ENCODE measurements at places on chromosomes 1 and 21.

- no peak for DNase-seq
Measured at GRCh38 chr1:78526496-78526895, 35.7 kb downstream of the PTGFR start.

DNA sequence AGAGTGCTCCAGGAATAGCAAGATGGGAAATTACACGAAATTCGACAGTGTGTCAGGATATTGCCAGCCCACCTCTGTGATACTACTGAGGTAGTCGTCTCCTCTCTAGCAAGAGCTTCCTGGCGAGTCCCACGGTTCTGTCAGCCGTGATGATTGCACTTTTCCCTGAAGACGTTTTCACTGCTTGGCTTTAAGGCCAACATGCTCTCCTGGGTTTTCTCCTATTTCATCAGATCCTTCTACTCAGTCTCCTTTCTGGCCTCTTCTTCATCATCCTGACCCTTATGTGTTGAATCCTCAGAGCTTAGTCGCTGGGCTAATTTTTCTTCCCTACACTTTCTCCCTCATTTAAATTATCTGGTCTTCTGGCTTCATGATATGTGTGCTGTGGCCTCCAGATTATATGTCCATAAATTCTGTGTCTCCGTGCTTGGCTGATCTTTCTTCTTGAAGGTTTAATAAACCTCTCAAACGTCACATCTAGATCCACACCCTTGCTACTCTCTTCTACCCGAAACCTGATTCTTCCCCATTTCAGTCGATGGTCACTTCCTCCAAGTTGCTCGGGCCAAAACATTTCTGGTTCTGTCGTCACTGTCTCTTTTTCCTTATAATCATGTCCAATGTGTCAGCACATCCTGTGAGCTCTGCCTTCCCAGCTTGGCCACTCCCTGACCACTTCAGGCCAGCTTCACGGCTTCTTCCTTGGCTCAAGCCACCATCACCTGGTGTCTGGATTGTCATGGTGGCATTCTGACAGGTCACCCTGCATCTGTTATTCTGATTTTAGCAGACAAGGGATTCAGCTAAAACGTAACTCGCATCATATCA is 12.2 kb downstream of the OR2B11 start:
- DNase-seq = no peak

GRCh38 chr21:38531591-38531990 is 33.3 kb upstream of the ERG start:
- no peak for DNase-seq

- no peak for DNase-seq
Measured at GRCh38 chr1:66478116-66478515, 55.8 kb upstream of the SGIP1 start.

DNA sequence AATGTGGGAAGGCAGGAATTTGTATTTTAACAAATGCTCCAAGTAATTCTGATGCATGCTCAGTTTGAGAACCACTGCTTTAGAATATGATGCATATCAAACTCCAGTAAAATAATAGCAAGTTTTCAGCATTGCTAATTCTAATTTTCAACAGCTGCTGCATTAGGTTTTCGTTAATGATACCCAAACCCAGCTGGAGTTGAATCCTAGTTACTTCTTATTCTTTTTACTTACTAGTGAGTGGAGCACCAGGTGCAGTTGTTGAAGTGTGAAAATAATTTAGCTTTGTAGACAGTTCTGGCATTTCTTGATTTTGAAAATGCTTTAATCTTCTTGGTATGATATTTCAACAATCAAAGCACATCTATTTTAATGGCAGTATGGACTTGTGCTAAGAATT is 138.5 kb downstream of the HS2ST1 start:
- DNase-seq = no peak

DNA sequence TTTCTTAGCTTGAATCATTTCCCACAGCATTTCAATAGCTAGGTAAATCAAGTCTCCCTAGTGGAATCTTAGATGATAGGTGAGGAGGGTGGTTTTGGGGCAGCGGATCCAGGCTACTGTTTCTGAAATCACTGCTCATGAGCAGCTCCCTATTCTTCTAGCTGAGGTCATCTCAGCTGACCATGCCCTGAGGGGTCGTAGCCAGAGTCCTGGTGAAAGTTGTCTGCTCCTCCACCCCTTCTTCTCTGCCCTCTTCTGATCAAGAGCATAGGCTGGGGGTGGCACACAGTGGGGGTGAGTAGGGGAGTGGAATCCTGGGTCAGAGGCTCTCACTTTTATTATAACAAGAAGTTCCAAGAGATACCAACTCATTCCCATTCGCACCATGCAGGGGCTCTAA is 76.2 kb downstream of the SLC16A1 start:
- no peak for DNase-seq

GRCh38 chr1:107135463-107135862 is 5.4 kb upstream of the NTNG1 start:
- DNase-seq = no peak

DNA sequence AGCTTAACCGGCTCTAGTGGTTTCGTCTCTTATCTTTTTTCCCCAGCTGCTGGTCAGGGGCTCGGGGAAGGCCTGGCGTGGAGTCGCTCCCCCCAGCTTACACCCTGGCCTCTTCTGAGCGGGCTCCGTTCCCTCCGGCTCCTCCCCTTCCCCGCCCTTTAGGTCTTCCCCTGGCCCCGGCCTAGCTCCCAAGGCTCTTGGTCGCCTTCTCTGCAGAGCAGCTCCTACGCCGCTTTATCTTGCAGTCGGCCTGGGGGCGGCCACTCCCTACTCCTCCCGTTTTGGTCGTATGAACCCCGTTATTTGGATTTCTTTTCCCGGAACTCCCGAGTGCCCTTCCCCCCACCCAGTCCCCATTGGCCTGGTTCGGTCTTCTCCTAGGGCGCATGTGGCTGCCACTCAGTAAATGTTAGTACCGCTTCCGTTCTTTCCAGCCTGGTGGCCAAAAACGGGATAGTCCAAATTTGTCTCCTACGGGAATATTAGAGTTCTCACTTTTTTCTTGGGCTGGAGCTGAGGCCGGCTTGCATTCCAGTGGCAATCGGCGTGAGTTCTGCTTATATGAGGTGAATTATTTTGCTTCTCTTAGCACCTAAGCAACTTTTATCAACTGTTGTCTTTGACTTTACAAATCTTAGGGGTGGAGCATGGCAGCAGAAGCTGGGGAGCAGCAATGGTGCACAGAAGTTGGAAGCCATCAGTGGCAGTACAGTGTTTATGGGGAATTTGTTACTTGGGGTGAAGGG is 467 bp downstream of the THRAP3 start:
- DNase-seq = no peak

- no peak for DNase-seq
Measured at GRCh38 chr21:46046471-46046870, 51.4 kb upstream of the COL6A2 start.

DNA sequence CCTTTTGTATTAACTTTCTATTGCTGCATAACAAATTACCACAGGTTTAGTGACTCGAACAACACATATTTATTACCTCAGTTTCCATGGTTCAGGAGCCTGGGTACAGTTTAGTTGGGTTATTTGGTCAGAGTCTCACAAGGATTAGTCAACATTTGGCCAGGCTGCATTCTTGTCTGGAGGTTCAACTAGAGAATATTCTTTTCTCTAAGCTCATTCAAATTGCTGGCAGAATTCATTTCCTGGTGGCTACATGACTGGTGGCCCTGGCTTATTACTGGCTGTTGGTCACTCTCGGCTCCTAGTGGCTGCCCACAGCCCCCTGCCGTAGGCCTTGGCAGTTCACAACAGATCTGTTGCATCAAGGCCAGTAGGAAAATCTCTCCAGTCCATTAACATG is 81.1 kb upstream of the ADAR start:
- DNase-seq = no peak

- DNase-seq = no peak
Measured at GRCh38 chr1:172746091-172746949, 87.4 kb downstream of the FASLG start.

GRCh38 chr1:228210076-228210651 is 2.3 kb downstream of the OBSCN start:
- DNase-seq = no peak

DNA sequence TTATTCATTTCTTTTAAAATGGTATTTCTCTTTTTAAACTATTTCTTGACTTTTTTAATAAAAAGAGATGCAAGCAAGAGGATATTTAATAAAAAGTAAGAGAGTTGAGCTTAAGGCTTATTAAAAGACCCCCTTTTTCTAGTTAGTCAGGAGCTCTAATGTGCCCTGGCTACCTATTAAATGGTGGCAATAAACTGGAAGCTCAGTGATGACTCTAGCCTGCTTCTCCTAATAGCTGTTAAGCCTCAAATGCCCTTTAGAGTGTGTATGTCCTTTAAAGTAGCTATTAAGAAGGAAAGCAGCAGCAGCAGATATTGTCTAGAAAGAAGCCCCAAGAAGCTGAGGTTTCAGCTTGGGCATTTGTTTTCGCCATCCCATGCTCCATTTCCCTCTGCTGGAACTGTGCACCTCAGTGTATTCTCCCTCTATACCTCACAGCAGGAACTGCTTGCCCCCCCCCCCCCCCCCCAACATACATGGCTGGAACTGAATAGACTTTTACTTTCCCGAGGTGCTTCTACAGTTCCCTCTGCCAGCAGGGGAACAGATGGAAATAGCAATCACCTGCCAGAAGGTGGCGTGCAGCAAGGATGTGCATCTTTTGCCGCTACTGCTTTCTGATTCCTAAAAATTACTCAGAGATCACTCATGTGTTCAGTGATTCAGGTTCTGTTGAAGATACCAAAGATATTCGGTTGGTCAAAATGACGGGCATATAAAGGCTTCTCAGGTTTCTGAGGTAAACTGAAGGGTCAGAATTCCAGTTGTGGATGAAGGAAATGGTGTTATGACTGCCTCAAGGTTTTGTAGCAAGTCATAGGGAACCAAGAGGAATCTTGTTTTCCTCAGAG is 2.5 kb downstream of the RGS4 start:
- no peak for DNase-seq

GRCh38 chr1:223137455-223138085 is 5.5 kb downstream of the TLR5 start:
- DNase-seq = no peak

DNA sequence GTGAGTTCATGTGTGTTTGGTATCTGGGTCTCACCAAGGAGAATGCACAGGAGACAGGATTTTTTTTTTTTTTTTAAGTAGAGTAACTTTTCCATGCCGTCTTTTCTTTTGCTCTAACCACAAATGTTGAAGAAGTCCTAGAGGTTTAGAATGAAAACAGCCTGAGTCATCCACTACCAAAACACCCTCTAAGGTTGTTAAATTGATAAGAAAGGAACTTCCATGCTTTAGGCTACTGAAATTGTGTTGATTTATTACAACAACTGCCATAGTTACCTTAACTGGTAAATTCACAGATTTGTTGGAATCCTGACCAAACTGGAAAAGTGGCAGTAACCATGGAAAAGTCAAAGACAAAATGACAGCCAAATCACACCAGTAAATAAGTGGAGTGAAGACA is 375.6 kb downstream of the AMY1C start:
- DNase-seq = no peak

DNA sequence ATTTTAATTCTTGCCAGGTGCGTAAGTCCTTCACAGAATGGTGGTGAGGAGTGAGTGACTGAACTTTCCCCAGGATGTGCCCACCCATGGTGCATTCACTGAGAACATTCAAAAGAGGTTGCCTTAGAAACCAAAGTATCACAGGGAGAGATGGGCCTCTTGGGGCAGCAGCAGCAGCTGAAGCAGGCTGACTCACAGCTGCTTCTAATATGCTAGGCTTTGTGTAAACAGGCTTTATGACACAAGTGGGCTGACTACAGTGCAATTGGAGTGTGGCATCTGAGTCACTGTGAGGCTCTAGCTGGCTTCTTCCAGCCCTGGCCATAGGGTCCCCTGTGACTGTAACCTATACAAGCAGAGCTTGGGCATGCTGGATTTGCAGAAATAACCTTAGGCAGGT is 12.6 kb downstream of the PIGP start:
- DNase-seq = no peak

DNA sequence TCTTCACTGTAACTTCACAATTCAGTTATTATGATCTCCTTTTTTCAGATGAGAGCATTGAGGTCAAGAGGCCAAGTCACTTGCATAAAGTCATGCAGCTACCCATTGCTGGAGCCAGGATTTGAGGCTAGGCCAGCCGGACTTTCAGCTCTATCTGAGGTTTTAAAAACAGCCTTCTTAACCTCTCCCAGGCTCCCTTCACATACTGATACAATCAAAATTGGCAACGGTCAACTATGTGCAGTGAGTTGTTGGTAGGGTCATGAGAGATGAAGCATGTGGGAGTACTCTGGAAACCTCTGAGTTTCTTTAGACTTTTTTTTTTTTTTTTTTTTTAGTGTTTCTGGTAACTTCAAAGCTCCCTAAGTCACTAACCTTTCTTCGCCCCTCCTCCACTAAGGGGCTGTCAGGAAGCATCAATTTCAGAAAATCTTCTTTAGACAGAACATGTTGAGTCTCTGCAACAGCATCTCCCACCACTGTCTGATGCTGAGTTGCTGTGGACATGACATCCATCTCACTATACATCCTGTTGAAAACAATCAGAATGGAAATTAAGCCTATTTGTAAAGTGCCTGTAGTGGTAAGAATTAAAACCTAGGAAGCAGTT is 201.8 kb downstream of the SIPA1L2 start:
- no peak for DNase-seq

DNA sequence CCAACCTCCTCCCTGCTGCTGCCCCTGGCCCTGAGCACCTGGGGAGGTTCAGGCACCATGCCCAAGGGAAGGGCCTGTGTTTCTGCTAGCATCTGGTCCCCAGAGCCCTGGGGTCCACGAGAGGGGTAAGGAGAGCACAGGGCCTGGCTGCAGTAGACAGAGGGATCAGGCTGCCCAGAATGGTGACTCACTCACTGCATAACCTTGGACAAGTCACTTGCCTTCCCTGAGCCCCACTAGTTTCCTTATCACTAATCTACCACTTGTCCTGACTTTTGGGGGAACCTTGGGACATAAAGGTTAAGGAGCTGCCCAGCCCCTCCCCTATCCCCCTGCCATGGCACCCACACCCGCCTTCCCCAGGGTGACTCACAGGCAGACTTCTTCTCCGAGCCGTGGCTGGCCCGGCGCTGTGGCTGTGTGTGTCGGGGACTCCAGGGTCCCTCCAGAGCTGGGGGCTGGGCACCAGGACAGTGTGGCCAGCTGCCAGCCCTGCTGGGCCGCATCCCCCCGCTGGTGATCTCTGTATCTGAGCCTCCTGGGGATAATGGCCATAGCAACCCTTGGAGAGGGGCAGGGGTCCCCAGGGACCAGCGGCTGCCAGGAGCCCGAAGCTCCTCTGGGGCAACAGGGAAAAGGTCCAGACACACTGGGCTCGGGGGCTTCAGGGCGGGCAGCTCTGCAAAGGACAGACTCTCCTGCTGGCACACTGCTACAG is 4.0 kb downstream of the ARHGEF19 start:
- no peak for DNase-seq

DNA sequence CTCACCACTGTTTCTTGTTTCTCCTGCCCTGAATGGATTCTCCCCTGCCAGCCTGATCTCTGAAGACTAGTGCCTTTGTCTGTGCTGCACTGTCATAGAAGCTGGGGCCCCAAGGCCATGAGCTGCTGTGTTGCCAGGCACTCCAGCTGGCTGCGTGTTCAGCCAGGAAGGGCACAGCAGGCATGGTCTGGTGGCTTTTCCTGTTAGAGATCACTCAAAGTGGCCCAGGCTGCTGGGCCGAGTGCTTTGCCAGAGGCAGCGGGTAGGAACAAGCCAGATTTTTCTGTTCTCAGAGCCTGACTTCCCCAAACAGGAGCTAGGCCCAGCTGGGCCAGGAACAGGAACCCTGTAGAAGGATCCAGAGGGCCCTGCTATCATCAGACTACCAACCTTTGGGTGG is 5.2 kb downstream of the ADPRS start:
- DNase-seq = no peak

- DNase-seq = no peak
Measured at GRCh38 chr1:214439352-214440119, 111.9 kb downstream of the PTPN14 start.

Data from stimulated activated CD8-positive, alpha-beta memory T cell treated with anti-CD3 and anti-CD28 coated beads, Interleukin-7, amount 100 ng/mL, for 1 hour (primary cell).